Natural killer cell (primary cell): ENCODE measurements at places on chromosomes 16 and 17.

DNA sequence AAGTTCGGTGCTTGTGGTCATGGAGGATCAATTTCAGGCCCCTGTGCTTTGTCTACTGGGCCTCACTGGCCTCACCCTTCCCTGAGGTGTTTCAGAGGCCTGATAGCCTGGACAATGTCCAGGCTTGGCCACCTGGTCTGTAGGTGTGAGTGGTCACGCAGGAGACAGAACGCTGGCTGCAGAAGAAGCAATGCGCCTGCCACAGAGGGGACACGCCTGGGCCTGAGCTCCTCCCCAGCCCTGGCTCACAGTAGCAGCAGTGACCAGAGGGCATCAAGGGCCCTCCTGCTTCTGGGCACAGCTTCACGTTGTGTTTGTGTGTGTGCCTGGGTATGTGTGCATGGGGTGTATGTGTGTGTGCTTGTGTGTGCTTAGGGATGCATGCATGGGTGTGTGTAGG lies 1.9 kb upstream of the PITPNM3 start:
- H3K36me3 ChIP-seq = no peaks in the 10 kb centered on the region
- no peak overlapping the region for H3K27ac ChIP-seq
- H3K4me3 ChIP-seq = no peak overlapping the region
- H3K27me3 ChIP-seq = peaks cover 12% of the 10 kb centered on the region

DNA sequence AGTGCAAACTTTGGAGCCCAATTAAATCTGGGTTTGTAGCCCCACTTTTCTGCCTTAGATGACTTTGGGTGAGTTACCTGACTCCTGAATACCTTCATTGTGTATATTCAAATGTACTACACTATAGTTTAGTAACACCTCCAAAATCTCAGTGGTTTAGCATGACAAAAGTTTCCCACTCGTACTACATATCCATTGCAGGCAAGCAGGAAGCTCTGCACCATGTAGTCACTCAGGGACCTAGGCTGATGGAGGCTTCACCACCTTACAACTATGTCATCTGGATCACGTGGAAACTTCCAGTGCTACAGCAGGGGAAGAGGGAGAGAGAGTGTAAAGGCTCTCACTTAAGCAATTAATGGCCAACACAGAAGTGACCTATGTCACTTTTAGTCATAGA lies 14.2 kb downstream of the ANKFN1 start:
- no peak for DNase-seq
- H3K4me3 ChIP-seq = no peak overlapping the region
- no peaks in the 10 kb centered on the region for H3K4me1 ChIP-seq
- no peak overlapping the region for H3K27ac ChIP-seq
- no peaks in the 10 kb centered on the region for H3K36me3 ChIP-seq

- H3K4me3 ChIP-seq = no peak overlapping the region
- no peak overlapping the region for H3K27ac ChIP-seq
- H3K27me3 ChIP-seq = no peaks in the 10 kb centered on the region
- DNase-seq = no peak
These were observed 27.5 kb downstream of the TOM1L2 start for GRCh38 chr17:17944743-17945142.

- peak overlapping the region; percentile 55 for H3K27ac ChIP-seq
- peak; percentile 66 for DNase-seq
- H3K4me3 ChIP-seq = no peak overlapping the region
- H3K4me1 ChIP-seq = peaks cover 73% of the 10 kb centered on the region
These were observed 14.3 kb downstream of the PIEZO1 start for GRCh38 chr16:88770461-88771293.

DNA sequence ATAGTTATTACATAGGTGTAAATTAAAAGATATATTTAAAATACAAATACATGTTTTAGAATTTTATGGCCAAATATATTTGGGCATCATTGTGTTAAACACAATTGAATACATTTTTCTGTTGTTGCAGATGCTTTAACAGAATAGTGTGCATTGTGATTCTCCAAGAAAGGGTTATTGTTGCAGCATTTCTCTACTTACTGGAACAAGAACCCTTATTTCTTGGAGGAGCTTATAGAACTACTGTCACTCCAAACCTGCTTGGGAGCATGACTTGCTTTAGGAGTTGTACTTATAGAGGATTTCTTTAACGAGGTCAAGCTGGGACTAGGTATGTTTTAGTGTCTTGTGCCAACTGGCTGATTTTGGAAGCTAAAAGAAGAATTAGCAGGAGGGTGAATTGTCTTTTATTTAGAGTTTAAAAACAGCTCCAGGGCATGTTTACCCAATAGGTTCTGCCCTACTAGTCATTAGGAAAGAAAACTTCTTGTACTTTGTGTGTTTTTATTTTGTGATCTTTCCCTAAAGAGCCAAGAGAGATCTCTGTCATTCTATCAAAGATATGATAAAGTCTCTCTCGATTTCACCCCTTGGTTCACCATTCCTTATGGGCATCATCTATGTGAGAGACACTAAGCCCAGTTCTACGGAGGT lies 279.8 kb upstream of the SALL1 start:
- H3K36me3 ChIP-seq = no peaks in the 10 kb centered on the region
- DNase-seq = no peak
- H3K27me3 ChIP-seq = no peaks in the 10 kb centered on the region
- H3K4me3 ChIP-seq = no peak overlapping the region

GRCh38 chr16:11171448-11171709 lies 84.6 kb downstream of the SOCS1 start:
- no peak overlapping the region for H3K27ac ChIP-seq
- peaks cover 5% of the 10 kb centered on the region for H3K4me1 ChIP-seq
- no peaks in the 10 kb centered on the region for H3K27me3 ChIP-seq
- DNase-seq = no peak

DNA sequence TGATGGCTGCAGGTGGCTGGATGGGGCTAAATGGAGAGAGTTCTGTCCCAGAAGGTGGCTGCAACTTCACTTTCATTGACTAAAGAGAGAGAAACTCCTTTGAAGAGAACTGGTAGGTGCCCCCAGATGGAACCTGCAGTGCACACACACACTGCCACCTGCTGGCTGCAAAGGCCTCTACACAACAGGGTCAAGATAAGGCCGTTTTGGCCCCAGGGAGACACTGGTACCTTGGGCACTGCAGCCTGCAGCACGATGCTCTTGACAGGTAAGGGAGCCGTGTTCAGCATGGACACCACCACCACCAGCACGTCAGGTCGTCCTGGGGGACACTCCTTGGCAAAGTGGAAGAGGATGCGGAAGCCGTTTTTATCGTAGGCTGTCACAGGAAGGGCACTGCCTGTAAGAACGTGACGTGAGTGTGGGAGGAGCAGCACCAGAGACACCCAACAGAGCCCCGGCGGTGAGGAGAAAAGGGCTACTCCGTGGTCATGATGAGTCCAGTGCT lies 22.7 kb downstream of the GGA3 start:
- no peak overlapping the region for H3K4me3 ChIP-seq
- H3K4me1 ChIP-seq = peaks cover 31% of the 10 kb centered on the region
- no peaks in the 10 kb centered on the region for H3K27me3 ChIP-seq
- no peak overlapping the region for H3K27ac ChIP-seq
- DNase-seq = peak; percentile 55

GRCh38 chr16:3548445-3548844 lies 28.8 kb downstream of the NLRC3 start:
- no peak for DNase-seq
- H3K4me3 ChIP-seq = no peak overlapping the region
- no peak overlapping the region for H3K27ac ChIP-seq
- H3K27me3 ChIP-seq = no peaks in the 10 kb centered on the region

- DNase-seq = no peak
- no peaks in the 10 kb centered on the region for H3K4me1 ChIP-seq
- no peak overlapping the region for H3K4me3 ChIP-seq
These were observed 3.0 kb downstream of the NACA2 start for GRCh38 chr17:61587807-61588660.

DNA sequence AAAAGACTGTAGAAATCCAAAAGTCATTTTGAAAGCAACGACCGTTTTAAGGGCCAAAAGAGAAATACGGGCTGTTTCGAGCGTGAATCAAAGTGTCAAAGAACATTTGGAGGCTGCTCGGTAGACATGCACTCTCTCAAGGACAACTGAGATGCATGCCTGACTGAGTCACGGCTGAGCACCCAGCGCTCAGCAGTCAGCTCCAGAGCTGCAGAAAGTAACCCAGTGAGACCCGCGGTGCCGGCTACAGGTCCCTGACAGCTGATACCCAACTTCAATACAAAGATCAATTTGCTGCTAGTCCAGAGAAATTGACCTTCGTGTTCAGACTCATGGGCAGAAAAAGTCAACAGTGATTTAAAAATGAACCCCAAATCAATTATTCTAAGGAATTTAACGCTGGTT lies 214.9 kb downstream of the STX8 start:
- no peak overlapping the region for H3K27ac ChIP-seq
- no peaks in the 10 kb centered on the region for H3K27me3 ChIP-seq
- no peaks in the 10 kb centered on the region for H3K4me1 ChIP-seq
- H3K4me3 ChIP-seq = no peak overlapping the region
- no peaks in the 10 kb centered on the region for H3K36me3 ChIP-seq

DNA sequence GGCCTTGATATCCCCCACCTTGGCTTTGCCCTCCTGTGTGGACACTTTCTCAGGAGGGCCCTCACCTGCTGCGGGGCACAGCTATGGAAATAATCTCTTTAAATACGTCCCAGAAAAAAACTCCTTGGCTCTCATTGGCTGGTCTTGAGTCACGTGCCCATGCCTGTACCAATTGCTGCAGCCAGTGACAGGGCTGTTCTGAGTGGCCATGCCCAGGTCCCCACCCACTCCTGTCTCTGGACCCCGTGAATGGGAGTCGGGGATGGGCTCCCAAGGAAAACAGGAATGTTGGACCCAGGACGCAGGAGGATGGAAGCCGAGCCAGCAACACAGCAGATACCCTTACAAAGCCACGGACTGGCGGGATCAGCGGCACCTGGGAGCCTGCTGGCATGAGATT lies 53.1 kb upstream of the CDR2 start:
- H3K4me3 ChIP-seq = no peak overlapping the region
- peaks cover 27% of the 10 kb centered on the region for H3K36me3 ChIP-seq
- H3K27ac ChIP-seq = no peak overlapping the region
- no peaks in the 10 kb centered on the region for H3K27me3 ChIP-seq
- H3K4me1 ChIP-seq = peaks cover 7% of the 10 kb centered on the region
